ENCODE measurements at places on chromosomes 1 and 21.
A peak's percentile ranks its signal among the peaks of the same experiment; 100 is the strongest.

- peak; percentile 92 for DNase-seq
These were observed 30.3 kb downstream of the CD48 start for GRCh38 chr1:160681066-160681890.

- DNase-seq = no peak
These were observed 78.3 kb downstream of the NDUFS5 start for GRCh38 chr1:39104158-39105060.

DNA sequence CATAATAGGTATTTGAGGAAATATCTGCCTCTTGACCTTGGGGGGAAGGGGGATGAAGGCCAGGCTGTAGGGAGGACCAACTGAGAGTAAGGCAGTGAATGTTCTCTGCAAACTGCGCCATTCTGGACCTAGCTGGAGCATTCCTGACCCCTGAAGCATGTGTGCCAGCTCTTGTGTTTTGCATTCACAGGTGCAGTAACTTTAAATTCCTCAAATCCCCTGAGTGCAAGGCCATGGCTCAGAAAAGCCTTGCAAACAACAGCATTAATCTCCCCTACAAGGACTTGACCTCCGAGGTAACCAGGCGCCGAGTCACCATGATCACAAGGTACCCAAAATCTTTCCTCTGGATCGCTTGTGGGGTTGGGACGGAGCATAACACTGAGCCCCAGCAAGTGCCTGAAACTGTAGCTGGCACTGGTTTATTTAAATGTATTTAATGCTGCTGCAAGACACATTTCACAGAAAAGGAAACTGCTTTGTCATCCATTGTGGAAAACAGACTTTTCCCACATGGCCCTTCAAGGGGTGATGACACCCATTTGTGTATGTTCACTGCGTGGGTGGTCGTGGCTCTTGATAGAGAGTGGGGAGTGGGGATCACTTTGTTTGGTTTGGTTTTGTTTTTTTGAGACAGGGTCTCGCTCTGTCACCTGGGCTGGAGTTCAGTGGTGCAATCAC, 1.7 kb downstream of the MYOCOS start:
- DNase-seq = no peak

DNA sequence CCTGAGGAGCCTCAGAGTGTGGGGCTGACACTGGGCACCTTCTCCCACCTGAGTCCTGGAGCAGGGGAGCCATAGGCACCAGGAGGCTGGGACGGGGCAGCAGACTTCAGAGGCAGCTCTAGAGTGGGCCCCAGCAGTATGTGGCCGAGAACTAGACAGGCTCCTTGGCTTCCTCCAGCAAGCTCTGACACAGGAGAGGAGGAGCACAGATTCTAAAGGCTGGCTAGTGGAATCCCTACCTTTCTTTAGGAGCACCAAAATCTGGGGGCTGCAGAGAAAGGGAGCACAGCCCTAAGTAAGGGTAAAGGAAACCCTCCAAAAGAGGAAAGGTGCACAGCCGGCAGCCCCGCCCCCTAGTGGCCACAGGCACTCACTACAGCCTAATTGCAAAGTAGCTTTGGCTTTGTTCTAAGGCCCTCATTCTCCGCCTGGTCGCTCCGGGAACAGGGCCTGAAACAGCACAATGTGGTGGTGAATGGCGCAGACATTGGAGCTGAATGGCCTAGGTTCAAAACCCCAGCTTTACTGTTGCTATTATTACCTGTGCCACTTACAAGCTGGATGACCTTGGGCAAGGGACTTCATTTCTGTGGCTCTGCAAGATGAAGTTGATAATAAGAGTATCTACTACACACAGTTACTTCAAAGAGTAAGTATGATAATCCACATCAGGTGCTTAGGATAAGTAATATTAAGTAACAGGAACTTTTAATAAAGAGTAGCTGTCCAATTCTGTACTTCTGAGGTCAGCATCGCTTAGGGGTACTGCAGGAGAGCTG, 8.8 kb upstream of the GUCA2A start:
- peak; percentile 25 for DNase-seq

GRCh38 chr1:68157416-68157815, 74.9 kb downstream of the WLS start:
- DNase-seq = no peak

DNA sequence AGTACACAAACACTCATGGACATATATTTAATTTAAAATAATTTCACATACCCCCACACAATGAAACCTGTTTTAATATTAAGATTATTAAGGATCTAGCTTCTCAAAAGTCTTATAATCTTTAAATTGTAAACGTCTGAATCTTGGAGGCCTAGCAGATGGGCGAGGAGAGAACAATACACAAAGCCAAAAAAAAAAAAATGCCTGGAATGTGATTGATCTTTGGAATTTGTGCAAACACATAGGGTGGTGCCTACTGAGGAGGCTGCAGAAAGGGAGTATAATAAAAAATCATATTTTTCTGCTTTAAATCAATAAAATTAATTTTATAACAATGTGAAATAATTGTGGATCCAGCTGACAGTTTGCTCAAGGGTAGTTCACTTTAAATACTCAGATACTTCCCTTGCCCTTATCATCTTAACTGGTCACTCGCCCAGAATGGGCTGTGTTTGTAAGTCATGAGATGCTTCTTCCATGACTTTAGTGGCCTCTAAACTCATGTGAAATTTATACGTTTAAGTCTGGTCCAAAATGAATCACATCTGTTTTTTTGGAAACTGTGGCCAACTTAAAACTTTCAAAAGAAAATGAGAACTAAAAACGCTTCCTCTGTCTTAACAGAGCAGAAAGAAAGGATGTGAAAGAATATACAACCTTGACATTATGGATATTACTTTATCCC, 802.8 kb upstream of the CXADR start:
- DNase-seq = no peak

DNA sequence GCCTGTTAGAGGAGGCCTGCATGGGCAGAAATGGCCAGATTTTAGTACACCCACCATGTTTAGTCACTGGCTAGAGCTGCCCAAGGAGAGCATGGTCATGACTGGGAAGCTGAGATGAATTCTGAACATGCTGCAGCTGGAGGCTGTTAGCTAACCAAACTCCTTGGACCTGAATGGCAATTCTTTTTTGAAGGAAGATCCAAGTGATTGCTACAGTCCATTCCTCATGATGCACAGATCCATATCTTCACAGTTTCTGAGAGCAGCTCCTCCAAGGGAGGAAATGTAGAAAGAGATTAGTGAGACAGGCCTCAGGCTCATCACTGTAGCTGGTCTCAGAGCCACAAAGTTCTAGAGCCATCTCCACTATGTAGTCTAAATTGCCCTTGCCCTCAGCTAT, 11.1 kb downstream of the ZFYVE9 start:
- DNase-seq = no peak

DNA sequence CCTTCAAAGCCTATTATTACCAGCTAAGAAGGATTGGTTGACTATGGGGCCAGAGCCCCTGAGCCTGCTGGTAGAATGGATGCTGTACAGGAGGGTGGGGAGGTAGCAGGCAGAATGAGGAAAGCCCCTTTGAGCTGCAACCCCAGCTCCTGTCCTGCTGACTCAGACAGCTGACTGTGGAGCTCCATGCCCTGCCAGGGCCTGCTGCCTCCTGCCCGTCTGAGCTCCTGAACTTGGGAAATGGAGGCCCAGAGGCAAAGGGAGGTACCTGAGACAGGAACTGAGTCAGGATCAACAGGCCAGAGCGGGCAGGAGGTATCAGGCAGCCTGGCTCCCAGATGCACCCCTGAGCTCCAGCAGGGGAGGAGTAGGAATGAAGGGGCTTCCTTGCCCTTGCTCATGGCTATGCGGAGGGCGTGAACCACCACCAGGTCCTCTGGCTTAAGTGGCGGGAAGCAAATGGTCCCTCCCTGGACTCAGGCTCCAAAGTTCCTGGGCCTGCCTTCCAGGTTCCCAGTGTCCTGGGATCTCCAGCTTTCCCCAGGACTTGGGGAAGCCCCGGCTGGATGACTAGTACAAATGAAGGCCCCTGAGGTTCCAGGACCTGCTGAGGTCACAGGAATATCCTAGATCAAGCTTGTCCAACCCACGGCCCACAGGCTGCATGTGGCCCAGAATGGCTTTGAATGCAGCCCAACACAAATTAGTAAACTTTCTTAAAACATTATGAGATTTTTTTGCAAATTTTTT, 3.9 kb upstream of the SFN start:
- DNase-seq = no peak

GRCh38 chr1:36710951-36711350, 228.2 kb upstream of the CSF3R start:
- DNase-seq = no peak

DNA sequence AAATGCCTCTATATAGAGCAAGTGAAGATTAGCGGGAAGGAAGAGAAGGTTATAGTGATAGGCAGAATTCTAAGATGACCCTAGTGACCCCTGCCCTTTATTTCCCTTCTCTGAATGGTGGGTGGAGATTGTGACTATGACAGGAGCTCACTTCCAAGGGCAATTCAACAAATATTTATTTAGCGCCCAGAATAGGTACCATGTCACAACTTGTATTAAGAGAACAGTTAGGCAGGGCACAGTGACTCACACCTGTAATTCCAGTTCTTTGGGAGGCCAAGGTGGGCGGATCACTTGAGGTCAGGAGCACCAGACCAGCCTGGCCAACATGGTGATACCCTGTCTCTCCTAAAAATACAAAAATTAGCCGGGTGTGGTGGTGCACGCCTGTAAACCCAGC, 236.0 kb upstream of the POGK start:
- DNase-seq = no peak

DNA sequence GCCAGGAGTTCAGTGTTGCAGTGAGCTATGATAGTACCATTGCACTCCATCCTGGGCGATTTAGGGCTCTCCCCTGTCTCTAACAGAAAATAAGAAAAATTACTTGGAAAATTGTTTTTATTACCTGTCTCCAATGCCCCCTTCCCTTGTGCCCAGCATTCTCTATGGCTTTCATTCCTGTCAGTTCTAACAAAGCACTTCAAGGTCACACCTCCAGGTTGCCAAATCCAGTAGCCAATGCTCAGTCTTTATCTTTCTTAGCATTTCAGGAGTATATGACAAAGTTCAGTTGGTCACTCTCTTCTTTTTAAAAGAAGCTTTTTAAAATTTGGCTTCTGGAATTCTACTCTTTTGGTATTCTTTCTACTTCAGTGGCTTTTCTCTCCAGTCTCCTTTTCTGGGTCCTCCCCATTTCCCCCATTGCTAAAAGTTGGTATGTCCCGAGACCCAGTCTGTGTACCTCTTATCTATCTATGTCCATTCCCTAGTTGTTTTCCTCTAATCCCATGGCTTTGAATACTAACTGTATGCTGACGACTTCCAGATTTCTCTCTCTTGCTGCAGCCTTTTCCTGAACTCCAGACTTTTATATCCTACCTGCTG, 69.9 kb downstream of the LAMC1 start:
- no peak for DNase-seq

GRCh38 chr1:165886983-165887382, 59.6 kb downstream of the UCK2 start:
- no peak for DNase-seq

GRCh38 chr1:182595641-182596240, 6.7 kb upstream of the RNASEL start:
- DNase-seq = peak; percentile 51

DNA sequence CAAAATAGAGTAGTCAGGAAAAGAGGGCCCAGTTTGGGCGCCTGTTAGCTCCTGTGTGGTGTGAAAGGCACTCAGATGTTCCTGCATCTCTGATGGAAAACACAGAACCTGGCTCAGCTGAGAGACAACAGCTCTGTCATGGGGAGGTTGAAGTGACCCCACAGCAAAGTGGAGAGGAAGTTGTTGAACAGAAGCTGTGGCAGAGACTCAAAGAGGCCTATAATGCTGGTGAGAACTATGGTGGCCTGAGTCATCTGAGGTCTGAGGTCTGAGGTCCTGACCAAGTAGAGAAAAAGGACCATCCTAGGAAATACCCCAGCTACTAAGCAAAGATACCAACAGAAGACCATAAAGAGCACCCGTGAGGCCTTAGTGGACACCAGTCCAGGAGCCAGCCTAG, 45.6 kb upstream of the JAK1 start:
- DNase-seq = no peak

DNA sequence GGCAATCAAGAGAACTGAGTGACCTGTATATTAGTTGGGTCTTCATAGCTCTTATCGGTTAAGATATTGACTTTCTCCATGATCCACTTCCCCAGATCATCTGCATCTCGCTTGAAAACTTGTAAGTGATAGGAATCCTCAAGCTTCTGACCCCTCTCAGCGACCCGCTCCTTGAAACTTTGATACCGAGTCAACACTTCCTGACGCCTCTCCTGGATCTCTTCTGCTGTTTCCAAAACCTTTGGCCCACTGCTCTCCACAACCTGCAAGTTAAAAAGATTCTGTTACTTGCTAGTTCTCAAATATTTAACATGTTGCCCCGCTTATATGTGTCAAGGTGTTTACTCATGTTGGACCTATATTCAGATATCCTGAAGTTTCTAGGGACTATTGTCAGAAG, 1.4 kb downstream of the SPTA1 start:
- no peak for DNase-seq

GRCh38 chr1:78511334-78511733, 20.6 kb downstream of the PTGFR start:
- no peak for DNase-seq

DNA sequence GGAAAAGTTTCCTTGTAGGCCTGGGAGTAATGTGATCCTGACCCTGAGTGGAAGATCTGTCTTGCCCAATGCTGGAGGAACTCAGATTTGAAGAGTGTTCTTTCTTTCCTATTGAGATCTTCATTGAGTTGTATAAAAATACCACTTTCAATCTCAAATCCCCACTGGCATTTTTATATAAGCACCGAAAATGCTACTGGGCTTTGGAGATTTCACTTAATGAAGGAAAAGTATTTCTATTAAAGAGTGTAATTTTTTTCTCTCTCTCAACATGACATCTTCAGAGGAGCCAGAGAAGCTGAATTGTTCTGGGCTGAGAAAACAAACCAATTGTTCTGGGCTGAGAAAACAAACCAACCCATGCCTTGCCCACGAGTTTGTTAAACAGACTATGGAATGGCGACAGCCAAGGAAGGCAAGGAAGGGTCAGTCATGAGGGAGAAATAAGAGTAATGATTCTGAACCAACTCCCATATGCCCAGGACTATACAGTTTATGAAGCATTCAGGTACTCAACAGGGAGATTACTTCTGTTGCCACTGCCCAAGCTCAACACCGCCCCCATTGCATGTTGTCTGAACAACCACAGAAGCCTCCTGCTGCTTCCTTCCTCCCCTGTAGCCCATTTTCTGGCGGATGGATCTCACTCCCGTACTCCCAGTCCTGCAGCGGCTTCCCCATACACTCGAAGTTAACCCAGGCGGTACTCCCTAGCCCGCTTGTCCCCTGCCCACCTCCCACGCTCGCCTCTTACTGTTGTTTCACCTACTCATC, 103.2 kb downstream of the BEND5 start:
- no peak for DNase-seq

- DNase-seq = no peak
These were observed 52.8 kb upstream of the STUM start for GRCh38 chr1:226495716-226496115.

All from foreskin melanocyte (primary cell).